Vagina (tissue), 2 donors: ENCODE measurements at places on chromosomes 3 and 15.

- H3K36me3 ChIP-seq, result no peaks in the 10 kb centered on the region
- H3K27me3 ChIP-seq, result no peaks in the 10 kb centered on the region
- DNase-seq, result no peak
Observed at GRCh38 chr3:182527745-182528144, 265.6 kb upstream of the ATP11B start.

DNA sequence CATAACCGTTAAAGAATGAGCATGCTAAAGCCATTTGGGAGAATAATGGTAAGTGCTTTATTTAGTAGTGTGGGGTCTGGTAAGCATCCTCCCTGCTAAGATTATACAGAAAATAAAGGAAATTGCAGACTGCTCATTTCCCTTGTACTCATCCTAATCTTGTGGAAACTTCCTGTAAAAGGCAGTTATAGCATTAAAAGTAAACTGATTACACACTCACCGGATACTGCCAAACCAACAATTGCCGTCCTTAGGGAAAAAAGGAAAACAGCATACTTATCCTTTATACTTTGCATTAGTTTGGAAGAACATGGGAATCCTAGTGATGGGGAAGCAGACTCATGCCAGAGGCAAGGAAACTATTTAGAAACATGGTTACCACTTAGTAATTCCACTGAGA lies 5.3 kb upstream of the SPRED1 start:
- H3K4me1 ChIP-seq, result no peaks in the 10 kb centered on the region
- DNase-seq, result no peak
- no peak overlapping the region for H3K4me3 ChIP-seq
- no peaks in the 10 kb centered on the region for H3K27me3 ChIP-seq
- H3K36me3 ChIP-seq, result no peaks in the 10 kb centered on the region
- no peak overlapping the region for H3K27ac ChIP-seq

DNA sequence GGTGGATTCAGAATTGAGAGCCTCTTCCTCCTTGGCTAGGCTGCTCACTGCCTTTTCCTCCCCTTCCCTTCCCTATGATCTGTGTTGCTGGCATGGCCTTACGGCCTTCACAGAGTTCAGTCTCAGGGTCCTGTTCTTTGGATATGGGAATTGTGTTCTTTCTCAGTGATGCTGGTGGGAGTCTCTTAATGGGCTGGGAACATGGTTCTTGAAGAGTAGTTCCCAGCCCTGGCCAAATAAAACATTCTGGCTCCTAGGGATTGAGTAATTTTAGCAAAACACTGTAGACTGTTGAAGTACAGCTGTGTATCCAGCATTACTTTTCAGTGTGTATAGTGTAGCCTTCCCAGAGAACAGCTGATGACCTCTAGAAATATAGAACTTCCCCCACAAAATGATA lies 22.6 kb upstream of the FILIP1L start:
- no peaks in the 10 kb centered on the region for H3K4me1 ChIP-seq
- no peak for DNase-seq
- no peaks in the 10 kb centered on the region for H3K36me3 ChIP-seq
- H3K27me3 ChIP-seq, result no peaks in the 10 kb centered on the region

DNA sequence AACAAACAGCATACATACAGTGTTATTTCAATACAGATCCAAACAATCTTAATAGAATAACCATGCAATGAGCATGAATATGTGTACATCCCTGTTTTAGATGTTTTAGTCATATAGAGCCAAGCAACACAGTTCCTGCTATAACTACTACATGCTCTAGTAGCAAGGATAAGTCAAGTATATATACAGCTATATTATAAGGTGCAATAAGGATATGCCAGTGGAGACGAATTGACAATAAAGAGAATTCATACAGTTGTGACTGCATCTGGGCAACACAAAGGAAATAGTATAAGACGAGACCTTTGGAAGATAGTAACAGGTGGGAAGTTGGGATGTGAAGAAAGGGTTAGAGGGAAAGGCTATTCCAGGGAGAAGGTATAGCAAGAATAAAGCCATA lies 103.4 kb downstream of the TPRG1 start:
- H3K36me3 ChIP-seq, result no peaks in the 10 kb centered on the region
- H3K4me3 ChIP-seq, result no peak overlapping the region
- DNase-seq, result no peak
- H3K4me1 ChIP-seq, result peaks cover 16% of the 10 kb centered on the region

GRCh38 chr3:134658555-134658954 lies 7.7 kb upstream of the KY start:
- no peaks in the 10 kb centered on the region for H3K4me1 ChIP-seq
- H3K36me3 ChIP-seq, result no peaks in the 10 kb centered on the region
- no peak overlapping the region for H3K4me3 ChIP-seq
- H3K27ac ChIP-seq, result no peak overlapping the region

DNA sequence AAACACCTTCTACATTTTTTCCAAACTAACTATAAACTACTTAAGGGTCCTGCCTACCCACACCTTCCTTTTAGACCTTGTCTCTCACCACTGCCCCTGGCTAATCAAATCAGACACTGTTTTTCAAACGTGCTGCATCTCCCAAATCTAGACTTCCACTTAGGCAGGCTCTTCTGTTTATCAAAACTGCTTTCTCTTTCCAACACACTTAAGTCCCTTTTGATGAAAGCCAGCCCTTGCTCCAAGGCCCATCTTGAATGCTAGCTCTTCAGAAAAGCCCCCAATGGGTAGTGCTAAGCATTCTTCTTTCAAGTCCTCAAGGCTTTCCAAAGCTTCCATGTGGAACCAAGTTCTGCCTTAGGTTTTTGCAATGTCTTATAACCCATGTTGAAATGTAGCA lies 888.3 kb downstream of the TUSC7 start:
- H3K4me1 ChIP-seq, result no peaks in the 10 kb centered on the region
- no peak for DNase-seq
- H3K27me3 ChIP-seq, result no peaks in the 10 kb centered on the region
- no peak overlapping the region for H3K27ac ChIP-seq
- no peaks in the 10 kb centered on the region for H3K36me3 ChIP-seq
- H3K4me3 ChIP-seq, result no peak overlapping the region

- H3K27ac ChIP-seq, result peak overlapping the region; percentile 23
- DNase-seq, result no peak
- H3K36me3 ChIP-seq, result no peaks in the 10 kb centered on the region
- no peak overlapping the region for H3K4me3 ChIP-seq
- peaks cover 16% of the 10 kb centered on the region for H3K4me1 ChIP-seq
- H3K27me3 ChIP-seq, result no peaks in the 10 kb centered on the region
Observed at GRCh38 chr15:100958326-100959065, 39.3 kb downstream of the LRRK1 start.

DNA sequence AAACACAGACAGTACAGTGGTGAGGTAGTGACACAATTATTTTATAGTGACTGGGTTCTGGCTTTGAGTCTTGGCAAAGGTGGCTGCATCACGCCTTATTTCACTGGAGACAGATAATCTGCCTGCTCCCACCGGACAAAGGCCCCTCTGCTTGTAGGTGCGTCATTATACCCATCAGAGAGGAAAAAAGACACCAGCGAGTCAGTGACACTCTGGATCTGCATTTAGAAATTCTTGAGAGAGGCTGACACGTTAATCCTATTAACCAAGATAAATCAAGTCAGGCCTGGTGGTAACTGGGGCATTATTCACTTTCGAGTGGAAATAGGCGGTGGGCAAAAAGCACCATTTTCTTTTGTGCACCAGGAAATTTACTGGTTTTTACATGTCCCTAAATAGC lies 76.2 kb downstream of the NR2F2 start:
- H3K27ac ChIP-seq, result no peak overlapping the region
- DNase-seq, result no peak
- H3K27me3 ChIP-seq, result peaks cover 3% of the 10 kb centered on the region
- no peaks in the 10 kb centered on the region for H3K36me3 ChIP-seq
- no peak overlapping the region for H3K4me3 ChIP-seq

DNA sequence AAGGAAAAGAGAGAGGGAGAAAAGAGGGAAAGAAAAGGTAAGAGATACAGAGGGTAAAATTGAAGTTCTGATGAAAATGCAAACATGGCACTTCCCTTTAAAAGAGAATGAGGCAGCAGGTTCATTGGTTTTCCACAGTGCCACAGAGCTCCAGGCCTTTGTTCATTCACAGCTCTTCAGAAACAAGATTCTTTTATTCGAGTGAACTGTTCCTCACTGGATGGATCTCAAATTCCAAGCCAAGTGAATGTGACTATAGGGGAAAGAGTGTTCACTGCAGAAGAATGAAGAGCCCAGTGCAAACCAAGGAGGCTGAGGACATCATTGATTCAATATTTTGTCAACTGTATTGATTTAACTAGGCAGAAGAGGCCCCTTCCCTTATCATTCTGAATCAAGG lies 280.3 kb upstream of the PROK2 start:
- no peaks in the 10 kb centered on the region for H3K4me1 ChIP-seq
- H3K36me3 ChIP-seq, result no peaks in the 10 kb centered on the region
- H3K27ac ChIP-seq, result no peak overlapping the region
- DNase-seq, result no peak
- H3K27me3 ChIP-seq, result no peaks in the 10 kb centered on the region
- H3K4me3 ChIP-seq, result no peak overlapping the region

GRCh38 chr3:150256318-150256717 lies 151.8 kb upstream of the TSC22D2 start:
- no peak overlapping the region for H3K27ac ChIP-seq
- DNase-seq, result no peak
- no peak overlapping the region for H3K4me3 ChIP-seq
- H3K27me3 ChIP-seq, result no peaks in the 10 kb centered on the region
- H3K36me3 ChIP-seq, result no peaks in the 10 kb centered on the region

DNA sequence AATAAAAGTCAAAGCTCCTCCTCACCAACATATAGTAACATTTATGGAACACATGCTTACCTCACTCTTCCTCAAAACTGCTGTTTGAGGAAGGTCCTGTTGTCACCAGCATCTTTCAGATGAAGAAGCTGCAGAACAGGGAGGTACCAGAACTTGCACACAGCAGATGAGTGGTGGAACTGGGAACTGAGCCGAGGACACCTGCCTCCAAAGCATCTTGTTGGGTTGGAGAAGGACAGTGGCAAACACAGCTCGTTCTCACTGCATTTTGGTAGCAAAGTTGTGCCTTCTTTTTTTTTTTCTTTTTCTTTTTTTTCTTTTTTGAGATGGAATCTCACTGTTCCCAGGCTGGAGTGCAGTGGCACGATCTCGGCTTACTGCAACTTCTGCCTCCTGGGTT lies 76.0 kb downstream of the CEMIP start:
- H3K27ac ChIP-seq, result no peak overlapping the region
- no peak overlapping the region for H3K4me3 ChIP-seq
- no peak for DNase-seq
- H3K27me3 ChIP-seq, result no peaks in the 10 kb centered on the region

DNA sequence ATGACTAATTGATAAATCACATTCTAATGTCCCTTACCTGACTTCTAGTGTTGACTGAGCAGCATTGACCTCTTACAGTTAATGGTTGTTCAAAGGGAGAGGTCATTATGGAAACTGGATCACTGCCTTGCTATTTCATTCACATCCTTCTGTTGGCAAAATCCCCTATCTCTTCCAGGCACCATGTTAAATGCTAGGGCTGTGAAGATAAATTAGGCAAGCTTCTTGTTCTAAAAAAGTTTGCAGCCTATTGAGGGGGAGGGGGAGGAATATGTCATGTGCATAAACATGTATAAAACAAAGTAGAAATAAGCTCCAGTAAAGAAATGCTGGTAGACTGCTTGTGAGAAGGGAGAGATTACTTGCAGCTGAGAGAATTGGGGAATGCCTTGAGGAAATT lies 84.8 kb upstream of the MLF1 start:
- no peaks in the 10 kb centered on the region for H3K4me1 ChIP-seq
- DNase-seq, result no peak
- H3K27ac ChIP-seq, result no peak overlapping the region
- no peaks in the 10 kb centered on the region for H3K36me3 ChIP-seq
- no peaks in the 10 kb centered on the region for H3K27me3 ChIP-seq
- H3K4me3 ChIP-seq, result no peak overlapping the region

- peaks cover 13% of the 10 kb centered on the region for H3K4me1 ChIP-seq
- DNase-seq, result no peak
- H3K27me3 ChIP-seq, result no peaks in the 10 kb centered on the region
Observed at GRCh38 chr3:70863049-70863448, 550.6 kb upstream of the MDFIC2 start.

DNA sequence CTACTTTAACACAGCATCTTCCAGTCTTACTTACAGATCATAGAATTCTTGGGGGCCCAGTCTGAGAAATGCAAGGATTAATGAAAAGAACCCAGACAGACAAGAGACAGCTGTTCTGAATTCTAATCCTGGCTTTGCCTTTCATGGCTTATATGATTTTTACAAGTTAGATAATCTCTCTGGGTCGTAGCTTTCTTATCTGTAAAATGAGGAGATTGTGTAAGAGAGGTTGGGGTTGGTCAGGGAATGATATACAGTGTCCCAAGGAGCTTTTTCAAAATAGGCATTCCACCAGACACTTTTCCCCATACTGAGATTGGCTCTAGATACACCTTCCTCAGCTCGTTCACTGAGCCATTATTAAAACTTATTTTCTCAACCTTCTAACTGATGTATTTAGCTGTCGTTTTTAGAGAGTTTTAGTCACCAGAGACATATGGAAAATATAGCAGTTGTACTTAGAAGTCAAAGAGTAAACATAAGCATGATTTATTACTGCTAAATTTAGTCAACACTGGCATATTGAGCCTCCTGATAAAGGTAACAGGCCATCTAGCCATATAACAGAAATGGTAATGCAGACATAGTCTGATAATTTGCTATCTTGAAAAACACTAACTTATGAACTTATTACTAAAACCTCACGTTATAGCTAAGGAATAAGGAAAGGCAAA lies 163.0 kb upstream of the MLF1 start:
- H3K27ac ChIP-seq, result no peak overlapping the region
- no peak overlapping the region for H3K4me3 ChIP-seq
- no peaks in the 10 kb centered on the region for H3K36me3 ChIP-seq
- H3K27me3 ChIP-seq, result no peaks in the 10 kb centered on the region
- H3K4me1 ChIP-seq, result no peaks in the 10 kb centered on the region
- DNase-seq, result no peak

- no peak for DNase-seq
- no peaks in the 10 kb centered on the region for H3K27me3 ChIP-seq
- no peaks in the 10 kb centered on the region for H3K36me3 ChIP-seq
- no peaks in the 10 kb centered on the region for H3K4me1 ChIP-seq
Observed at GRCh38 chr3:10594915-10595314, 89.5 kb upstream of the ATP2B2 start.

DNA sequence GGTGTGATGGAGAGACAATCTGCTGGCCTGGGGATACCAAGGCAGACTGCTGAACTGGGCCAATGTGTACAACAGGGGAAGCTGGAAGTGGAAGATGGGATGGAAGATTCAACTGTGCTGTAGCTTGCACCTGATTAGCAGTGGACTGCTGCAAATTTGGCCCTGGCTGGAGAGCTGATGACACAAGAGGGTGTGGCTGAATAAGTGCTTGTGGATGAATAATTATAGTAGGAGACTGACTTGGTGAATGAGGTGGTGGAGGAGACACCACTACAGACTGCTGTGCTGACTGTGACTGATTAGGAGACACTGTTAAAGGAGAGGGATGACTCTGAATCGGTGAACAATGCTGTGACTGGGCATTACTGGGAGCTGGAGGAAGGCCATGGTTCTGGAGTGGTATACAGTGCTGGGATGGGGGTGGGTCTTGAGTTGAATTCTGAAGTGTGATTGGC lies 52.5 kb downstream of the PHC3 start:
- H3K27ac ChIP-seq, result no peak overlapping the region
- no peak overlapping the region for H3K4me3 ChIP-seq
- H3K27me3 ChIP-seq, result no peaks in the 10 kb centered on the region
- DNase-seq, result no peak
- peaks cover 8% of the 10 kb centered on the region for H3K4me1 ChIP-seq
- H3K36me3 ChIP-seq, result peaks cover 38% of the 10 kb centered on the region

GRCh38 chr3:64190517-64191515 lies 34.5 kb downstream of the PRICKLE2 start:
- H3K27ac ChIP-seq, result peak overlapping the region; percentile 80
- no peaks in the 10 kb centered on the region for H3K36me3 ChIP-seq
- no peak for DNase-seq

GRCh38 chr3:160611141-160611540 lies 45.8 kb upstream of the KPNA4 start:
- no peaks in the 10 kb centered on the region for H3K36me3 ChIP-seq
- DNase-seq, result no peak
- H3K27me3 ChIP-seq, result no peaks in the 10 kb centered on the region
- H3K4me1 ChIP-seq, result no peaks in the 10 kb centered on the region
- no peak overlapping the region for H3K4me3 ChIP-seq
